ENCODE measurements at places on chromosomes 4 and X. TPM values are rescaled to one million over a fixed set of nuclear protein-coding genes. Genes with fewer than 3 reads are reported as not detected.

DNA sequence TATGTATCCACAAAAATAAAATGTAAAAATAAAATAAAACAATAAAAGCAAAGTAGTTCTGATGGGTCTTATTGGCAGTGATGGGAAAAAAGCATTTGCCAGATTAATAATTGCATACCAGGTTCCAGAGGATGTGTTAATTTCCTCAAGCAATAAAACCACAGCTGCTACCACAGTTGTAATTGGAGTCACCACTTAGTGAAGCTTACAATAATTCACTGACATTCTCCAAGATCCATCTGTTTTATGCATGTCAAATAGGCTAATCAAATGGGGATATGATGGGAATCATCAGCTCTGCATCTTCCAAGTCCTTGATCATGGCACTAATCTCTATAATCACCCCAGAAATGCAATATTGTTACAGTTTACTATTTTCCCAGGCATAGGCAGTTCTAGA lies 123.5 kb upstream of the EMCN start:
- no peak overlapping the region for H3K27ac ChIP-seq
- no peak for DNase-seq
- no peaks in the 10 kb centered on the region for H3K36me3 ChIP-seq
- H3K4me3 ChIP-seq = no peak overlapping the region
- no peaks in the 10 kb centered on the region for H3K4me1 ChIP-seq

- no peaks in the 10 kb centered on the region for H3K36me3 ChIP-seq
- H3K27me3 ChIP-seq = peaks cover 11% of the 10 kb centered on the region
- H3K4me1 ChIP-seq = no peaks in the 10 kb centered on the region
- H3K4me3 ChIP-seq = no peak overlapping the region
Measured at GRCh38 chr4:1470393-1470670, 64.1 kb upstream of the NKX1-1 start.

DNA sequence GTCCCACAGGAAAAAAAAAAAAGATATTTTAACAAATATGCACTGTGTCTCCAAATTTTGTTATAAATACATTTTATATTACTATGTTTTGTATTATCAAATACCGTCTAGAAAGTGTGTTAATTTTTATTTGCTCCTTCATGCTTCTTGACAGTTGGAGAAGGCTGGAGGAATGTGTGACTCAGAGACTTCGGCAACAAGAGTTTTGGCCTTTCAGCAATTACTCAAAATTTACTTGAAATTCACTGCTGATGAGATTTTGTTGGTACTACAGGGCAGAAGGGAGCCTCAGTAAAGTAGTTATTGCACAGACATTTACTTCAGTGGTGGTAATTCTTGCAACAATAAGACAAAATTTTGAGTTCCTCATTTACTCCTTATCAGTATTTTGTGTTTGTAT lies 2164.0 kb downstream of the PCDH7 start:
- H3K27me3 ChIP-seq = no peaks in the 10 kb centered on the region
- no peak overlapping the region for H3K27ac ChIP-seq
- H3K36me3 ChIP-seq = no peaks in the 10 kb centered on the region
- H3K4me1 ChIP-seq = no peaks in the 10 kb centered on the region
- no peak for DNase-seq

The EFNB1 gene
- total RNA-seq = 14.3 TPM

The SOD3 gene
- total RNA-seq = 7.8 TPM
